ENCODE measurements at places on chromosomes 2 and 18.
A peak's percentile ranks its signal among the peaks of the same experiment; 100 is the strongest.

DNA sequence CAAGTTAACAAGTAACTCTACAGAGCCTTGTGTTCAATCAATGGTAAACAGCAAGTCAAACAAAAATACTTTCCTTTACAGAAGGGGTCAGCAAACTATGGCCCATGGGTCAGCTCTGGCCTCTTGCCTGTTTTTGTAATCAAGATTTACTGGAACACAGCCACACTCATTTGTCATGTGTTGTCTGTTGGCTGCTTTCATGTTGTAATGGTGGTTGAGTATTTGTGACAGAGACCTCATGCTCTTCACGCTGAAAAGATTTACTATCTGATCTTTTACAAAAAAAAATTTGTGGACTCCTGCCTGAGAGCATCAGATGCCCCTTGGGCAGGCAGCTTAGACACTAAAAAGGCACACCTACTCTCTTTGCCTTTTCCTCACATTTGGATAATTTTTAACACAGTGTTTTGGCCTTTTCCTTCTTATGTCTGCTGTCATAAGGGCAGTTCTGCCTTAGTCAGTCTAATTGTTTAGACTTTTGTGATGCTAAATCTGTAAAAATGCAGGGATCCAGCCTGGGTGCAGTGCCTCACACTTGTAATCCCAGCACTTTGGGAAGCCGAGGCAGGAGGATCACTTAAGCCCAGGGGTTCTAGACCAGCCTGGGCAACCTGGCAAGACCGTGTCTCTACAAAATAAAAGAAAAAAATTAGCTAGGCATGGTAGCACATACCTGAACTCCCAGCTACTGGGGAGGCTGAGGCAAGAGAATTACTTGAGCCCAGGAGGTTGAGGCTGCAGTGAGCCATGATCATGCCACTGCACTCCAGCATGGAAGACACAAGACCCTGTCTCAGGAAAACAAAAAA, 18.3 kb downstream of the IL1B start:
- no peak for DNase-seq

DNA sequence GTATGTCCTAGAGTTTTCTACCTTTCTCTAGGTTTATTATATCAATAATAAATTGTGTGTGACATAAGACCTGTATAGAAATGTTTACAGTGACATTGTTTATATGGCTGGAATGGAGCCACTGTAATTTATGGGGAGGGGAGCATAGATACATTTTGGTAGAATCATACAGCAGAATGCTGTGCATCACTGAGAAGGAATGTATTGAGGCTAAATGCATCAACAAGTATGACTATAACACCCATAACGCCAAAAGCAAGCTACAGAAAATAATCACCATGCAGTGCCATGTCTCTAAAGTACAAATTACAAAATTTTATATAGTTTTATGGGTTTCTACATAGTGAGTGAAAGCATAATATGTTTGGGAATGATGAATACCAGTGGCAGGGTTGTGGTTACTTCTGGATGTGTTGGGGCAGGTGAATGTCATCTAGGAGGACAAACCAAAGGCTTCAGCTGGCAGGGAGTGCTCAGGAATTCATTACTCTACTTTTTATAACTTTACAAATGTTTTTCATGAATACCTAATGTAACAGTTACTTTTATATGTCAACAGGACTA, 226.0 kb upstream of the NETO1 start:
- peak; percentile 85 for DNase-seq

- no peak for DNase-seq
These were observed 6.0 kb downstream of the ITM2C start for GRCh38 chr2:230870544-230871360.

GRCh38 chr2:42348113-42348805, 12.8 kb downstream of the COX7A2L start:
- DNase-seq: no peak

GRCh38 chr2:240013343-240013742, 11.8 kb downstream of the NDUFA10 start:
- peak; percentile 48 for DNase-seq
